T-helper 2 cell (primary cell): ENCODE measurements at places on chromosomes 12 and 14.

DNA sequence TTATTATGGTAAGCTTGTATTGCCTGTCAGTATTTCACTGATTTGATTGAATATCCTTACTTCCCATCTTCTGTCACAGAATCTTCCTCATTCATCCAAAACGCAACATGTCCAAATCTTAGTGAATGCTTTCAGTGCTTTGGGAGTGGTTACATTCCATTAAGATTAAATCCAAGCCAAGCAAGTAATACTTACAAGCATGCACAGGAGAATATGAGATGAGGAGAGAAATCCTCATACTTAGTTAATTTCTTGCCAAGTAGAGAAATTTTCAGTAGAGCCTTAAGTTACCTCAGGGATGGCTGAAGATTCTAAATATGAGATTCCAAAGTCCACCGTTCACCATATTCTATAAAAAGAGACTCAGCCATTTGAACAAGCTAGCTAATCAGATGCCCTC is 316.0 kb downstream of the RAD51B start:
- DNase-seq: no peak

DNA sequence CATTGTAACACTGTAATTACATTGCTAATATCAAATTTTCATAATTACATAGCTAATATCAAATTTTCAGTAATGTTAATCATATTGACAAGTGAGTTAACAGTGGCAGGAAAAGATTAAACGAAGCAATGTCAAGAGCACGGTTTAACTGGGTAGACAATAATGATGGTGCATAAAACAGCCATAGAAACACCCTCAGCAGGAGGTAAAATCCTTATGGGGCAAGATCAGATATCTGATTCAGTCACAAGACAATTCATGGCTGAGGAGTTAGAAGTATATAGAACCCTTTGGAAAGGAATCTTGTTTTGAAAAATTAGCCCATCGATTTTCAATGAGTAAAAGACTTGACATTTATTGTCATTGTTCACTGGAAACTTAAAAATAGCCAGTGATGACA is 190.6 kb downstream of the SLC2A13 start:
- no peak for DNase-seq

- DNase-seq: no peak
These were observed 292.4 kb upstream of the PWP1 start for GRCh38 chr12:107393043-107393717.

DNA sequence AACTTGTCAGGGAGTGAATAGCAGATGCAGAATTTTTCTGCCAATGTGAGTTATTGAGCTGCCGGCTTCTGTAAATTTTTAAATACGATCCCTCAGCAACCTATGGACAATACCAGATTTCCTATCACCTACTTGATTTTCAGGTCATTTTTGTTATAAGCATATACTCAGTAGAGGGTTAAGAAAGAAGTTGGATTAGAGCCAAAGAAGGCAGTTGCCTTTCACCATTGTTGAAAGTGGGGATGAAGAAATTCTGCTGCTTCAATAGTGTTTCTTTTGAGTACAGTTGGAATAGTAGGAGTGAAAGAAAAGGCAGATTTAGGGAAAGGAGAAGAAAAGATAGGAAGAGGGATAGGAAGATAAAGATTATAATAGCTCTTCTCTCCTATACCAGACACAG is 197.1 kb downstream of the ATP23 start:
- DNase-seq: no peak

DNA sequence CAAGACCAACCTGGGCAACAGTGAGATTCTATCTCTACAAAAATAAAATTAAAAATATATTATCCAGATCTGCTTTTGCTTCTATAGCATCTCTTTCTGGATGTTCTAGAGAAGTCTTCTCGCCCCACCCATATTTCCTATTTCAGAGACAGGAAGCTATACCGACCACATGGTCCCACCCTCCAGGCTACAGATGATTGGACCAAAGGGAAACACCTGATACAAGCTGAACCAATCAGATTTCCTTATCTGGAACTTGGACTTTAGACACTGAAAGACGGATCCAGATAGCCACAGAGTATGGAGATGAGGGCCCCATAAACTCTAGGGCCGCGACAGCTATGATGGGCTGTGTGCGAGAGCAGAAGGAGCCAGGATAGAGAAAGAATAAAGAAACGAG is 48.7 kb downstream of the CCDC60 start:
- no peak for DNase-seq

DNA sequence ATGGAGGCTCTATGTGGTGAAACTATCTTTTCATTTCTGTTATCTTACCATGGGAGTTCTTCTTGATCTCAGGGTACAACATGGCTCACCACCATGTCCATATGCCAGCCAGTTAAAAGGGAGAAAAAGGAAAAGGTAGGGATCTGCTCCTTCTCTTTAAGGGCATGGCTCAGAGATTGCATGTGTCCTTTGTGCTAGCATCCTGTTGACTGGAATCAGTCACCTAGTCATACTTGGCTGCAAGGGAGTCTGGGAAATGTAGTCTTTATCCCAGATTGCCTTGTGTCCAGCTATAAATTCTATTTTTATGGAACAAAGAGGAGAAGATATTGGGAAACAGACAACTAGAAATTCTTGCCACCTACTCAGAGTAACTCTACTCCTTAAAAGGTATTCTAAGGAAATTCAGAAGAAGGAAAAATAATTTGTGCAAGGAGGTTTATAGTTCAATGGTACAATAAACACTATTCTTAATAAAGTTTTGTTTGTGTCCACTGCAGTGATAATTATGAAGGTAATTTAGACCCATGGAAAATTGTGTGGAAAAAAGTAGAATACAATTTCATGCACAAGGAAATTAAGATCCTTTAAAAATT is 86.4 kb upstream of the RPH3A start:
- no peak for DNase-seq

DNA sequence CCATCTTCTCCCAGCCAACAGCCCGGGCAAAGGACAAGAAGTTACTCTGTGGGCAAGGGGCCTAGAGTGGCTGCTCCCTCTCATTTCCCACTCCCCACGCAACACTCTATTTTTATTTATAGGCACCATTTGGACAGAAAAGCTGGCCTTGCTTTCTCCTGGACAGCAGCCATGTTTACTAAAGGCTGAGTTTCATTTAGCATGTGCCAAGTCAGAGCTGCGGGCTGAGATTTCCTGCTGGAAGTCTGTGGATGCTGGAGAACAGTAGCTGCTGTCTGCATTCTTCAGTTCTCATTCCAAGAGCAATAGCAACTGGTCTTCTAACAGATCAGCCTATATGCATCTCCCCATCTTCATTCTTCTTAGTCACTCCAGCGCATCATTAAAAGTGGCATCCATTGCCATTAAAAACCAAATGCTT is 8.3 kb downstream of the COL2A1 start:
- no peak for DNase-seq
